ENCODE measurements at places on chromosomes 4 and X. TPM values are rescaled to one million over a fixed set of nuclear protein-coding genes. Genes with fewer than 3 reads are reported as not detected.

USP51 gene
- total RNA-seq = 2.2 TPM

SMIM10 gene
- 6.8 TPM for total RNA-seq

PGRMC1 gene
- 42.7 TPM for total RNA-seq

FANCB gene
- 0.47 TPM for total RNA-seq

CRLF2 gene
- not detected for total RNA-seq

- no peak for DNase-seq
These were observed 12.4 kb upstream of the PITX2 start for GRCh38 chr4:110635163-110635865.

- no peak for DNase-seq
These were observed 173.7 kb downstream of the PTTG2 start for GRCh38 chr4:38133711-38134480.

DNA sequence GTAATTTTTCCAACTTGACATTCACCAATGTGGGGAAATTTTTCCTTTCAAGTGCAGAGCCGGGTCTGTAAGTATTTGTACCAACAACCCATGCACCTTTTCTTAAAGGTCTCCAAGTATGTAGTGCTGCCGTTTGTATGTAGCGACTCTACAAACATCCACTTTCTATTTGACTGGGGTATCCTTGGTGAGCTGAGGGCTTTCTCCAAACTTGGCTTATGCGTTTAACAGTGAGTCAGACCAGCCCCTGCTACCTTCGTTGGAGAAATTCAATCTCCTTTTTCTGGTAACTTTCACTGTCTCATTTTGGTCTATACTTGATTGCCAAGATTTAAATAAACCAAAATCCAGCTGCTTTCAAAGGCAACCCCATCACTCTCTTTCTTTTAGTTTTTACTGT lies 34.9 kb downstream of the MGST2 start:
- no peak for DNase-seq

DNA sequence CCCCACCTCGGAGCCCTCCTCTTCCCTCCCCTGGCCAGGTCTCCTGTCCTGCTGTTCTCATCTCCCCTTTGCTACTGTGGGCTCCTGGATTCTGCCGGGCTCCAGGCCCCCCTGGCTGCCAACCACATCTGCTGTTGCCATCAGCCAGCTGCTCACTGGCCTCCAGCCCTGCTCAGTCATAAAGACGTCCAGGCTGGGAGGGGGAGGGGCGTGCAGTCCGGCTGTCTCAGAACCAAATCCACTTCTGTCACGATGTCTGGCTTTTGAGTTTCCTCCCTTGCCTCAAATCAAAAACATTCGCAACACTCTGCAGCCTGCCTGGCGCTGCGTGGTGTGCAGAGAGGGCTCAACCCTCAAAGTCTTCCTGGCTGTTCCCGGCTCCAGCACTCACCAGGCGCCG lies 7.1 kb downstream of the RASL11B start:
- peak; percentile 85 for DNase-seq
